ENCODE measurements at places on chromosomes 5 and 9.

GRCh38 chr9:16193066-16193465 lies 640.2 kb downstream of the CCDC171 start:
- DNase-seq: no peak

DNA sequence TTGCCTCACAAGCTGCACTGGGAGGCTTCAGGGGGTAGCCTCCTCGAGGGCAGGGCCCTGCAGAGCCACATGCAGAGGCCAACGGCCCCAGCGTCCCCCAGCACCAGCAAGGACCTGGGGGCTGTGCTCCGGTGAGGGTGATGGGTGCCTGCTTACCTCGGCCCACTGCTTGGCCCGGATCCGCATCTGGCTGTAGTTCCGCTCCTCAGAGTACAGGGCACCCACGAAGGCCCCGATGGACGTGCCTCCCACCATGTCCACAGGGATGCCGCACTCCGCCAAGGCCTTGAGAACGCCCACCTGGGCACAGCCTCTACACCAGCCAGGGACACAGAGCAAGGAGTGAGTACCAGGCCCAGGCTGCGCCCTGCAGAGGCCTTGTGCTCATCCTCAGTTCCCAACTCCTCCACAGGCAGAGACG lies 8.0 kb upstream of the NSMF start:
- DNase-seq: no peak

- no peak for DNase-seq
These were observed 112.3 kb upstream of the GDNF start for GRCh38 chr5:37951946-37952721.

GRCh38 chr9:86230858-86231257 lies 28.6 kb downstream of the C9orf153 start:
- DNase-seq: no peak

DNA sequence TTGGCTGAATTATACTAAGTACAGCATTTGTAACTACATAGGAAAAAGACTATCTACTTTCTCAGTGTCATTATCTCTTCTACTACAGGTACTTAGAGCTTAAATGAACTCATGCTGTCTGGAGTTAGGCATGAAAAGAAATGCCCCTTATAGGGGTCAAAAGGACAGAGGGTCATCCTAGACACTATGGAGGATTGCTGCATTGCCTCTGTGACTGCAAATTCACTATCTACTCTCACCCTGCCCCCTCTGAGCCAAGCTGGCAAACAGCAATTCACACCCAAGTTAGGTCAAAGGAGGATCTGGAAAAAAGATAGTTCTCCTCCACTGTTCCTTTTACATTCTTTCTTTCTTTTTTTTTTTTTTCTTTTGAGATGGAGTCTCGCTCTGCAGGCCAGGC lies 36.7 kb downstream of the ANKRD31 start:
- DNase-seq: no peak

Data from WERI-Rb-1 (cell line).